ENCODE measurements at places on chromosomes 5 and 9.

DNA sequence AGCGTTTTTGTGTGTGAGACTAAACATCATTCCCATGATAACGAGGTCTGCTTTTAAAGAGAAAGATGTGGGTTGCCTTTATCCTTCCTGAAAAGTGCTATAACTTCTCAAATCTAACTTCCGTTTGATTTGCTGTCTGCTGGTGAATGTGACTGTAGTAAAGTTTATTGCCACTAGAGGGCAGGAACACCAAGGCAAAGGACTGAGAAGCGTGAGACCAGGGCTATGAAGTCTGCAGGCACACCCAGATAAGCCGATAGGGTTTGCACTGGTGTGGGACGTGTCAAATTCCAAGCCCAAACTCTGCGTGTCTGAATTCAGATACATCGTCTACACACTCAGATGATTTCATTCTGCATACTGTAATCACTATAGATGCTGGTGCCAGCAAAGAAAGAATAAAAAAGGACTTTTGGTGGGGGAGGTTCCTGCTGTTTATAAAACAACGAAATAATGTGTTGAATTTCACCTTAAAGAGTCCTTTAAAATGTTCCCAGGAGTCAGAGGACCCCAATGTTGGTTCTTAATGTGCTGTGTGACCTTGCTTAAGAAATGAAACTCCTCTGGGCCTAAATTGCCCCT, 87.2 kb downstream of the PTTG1 start:
- peak; percentile 37 for DNase-seq

GRCh38 chr5:154084062-154084639, 45.4 kb downstream of the MFAP3 start:
- DNase-seq: no peak

DNA sequence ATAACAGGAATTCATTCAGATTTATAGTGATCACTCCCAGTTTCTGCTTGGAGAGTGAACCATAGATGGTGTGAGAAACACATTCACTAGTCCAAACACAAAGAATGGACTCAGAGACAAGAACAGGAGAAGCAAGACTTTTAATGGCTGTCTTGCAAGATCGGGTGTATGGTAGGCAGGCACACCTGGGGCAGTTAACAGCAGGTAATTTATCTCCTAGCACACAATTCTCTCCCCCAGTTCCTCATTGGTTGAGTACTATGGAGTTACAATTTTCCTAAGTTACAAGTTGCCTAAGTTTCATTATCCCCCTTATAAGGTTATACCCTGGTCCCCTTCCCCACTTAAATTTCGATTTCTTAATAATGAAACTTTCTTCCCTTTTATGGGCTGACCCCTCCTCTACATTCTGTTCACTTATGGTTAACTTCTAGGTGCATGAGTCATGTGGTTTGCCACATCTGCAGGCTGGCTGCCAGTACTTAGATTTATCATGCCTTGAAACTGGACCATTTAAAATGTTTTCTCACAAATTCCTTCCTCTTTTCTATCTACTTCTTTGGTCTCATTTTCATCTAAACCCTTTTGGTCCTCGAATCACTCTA, 623.3 kb downstream of the HINT1 start:
- no peak for DNase-seq

- no peak for DNase-seq
These were observed 145.3 kb upstream of the ADCY2 start for GRCh38 chr5:7250611-7251010.

GRCh38 chr9:29289365-29289764, 1716.1 kb upstream of the C9orf72 start:
- DNase-seq: no peak

GRCh38 chr5:74111764-74112163, 485.8 kb downstream of the ARHGEF28 start:
- no peak for DNase-seq

- no peak for DNase-seq
These were observed 70.6 kb downstream of the LRSAM1 start for GRCh38 chr9:127521919-127522304.

GRCh38 chr5:179209359-179210150, 135.7 kb downstream of the ADAMTS2 start:
- DNase-seq: no peak

DNA sequence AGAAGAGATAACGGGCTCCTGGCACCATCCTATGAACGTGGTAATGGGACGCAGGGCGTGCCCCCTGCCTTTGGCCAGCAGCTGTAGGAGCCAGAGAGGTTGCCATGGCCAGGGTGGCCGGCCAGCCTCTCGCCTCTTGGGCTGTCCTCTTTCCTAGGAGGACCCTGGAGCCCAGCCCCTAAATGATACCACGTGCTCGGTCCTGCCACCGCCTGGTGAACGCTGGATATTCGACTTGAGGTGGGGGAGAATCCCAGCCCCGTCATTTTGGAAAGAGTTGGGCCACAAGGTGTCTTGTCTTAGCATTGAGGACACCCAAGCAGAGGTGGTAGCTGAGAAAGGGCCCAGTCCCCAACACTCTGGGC, 391 bp upstream of the NRG2 start:
- no peak for DNase-seq

DNA sequence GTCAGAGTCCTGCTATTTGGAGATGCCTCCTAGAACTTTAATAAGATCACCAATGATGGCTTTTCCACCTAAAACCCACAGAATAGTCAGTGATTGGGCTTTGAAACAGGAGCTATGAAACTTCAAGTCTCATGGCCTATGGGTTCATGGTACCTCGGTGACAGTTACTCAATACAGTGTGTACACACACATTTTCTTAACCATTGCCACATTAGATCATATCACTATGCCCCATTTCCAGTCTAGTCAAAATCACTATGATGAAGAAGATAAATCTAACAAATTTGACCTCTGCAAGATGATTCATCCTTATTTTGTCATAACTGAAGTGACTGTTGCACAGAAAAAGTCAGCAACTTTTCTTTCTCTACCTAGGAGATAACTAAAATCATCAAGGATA, 86.8 kb upstream of the OR13F1 start:
- no peak for DNase-seq

- peak; percentile 42 for DNase-seq
These were observed 47.7 kb upstream of the GLRX start for GRCh38 chr5:95870105-95870672.

DNA sequence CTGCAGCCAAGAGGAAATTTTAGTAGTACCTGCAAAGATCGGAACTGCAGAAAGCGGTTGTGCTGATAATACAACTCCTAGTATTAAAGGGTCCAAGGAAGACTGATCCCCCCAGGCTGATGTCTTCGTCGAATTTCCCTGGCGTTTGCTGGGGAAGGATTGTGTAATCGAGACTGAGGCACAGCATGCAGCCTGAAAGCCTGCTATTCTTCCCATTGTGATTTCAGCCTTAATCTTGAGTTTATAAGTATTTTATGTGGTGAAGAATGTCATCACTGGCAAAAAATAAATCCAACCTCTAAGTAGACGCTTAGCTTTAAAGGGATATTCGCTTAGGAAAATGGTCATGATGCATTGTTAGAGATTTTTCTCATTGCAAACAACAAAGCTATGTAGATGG, 21.3 kb upstream of the LMX1B start:
- no peak for DNase-seq

DNA sequence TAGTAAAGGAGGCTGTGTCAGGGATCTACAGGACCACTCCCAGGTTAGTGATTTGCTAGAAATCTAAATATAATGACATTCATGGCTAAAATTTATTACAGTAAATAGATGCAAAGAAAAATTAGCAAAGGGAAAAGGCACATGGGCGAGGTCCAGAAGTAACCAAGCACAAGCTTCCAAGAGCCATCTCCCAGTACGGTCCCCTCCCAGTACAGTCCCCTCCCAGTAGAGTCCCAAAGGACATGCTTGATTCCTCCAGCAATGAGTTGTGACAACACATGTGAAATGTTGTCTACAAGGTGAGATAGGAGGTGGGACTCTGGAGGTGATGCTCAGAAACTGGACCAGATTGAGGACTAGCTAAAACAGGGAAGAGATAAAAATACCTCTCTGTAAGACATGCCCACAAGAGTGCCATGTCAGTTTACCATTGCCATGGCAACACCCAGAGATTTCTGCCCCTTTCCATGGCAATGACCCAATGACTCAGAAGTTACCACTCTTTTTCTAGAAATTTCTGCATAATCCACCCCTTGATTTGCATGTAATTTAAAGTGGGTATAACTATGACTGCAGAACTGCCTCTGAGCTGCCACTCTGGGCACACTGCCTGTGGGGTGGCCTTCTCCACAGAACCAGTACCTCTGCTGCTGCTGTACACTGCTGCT, 27.9 kb upstream of the CEMIP2 start:
- DNase-seq: no peak

DNA sequence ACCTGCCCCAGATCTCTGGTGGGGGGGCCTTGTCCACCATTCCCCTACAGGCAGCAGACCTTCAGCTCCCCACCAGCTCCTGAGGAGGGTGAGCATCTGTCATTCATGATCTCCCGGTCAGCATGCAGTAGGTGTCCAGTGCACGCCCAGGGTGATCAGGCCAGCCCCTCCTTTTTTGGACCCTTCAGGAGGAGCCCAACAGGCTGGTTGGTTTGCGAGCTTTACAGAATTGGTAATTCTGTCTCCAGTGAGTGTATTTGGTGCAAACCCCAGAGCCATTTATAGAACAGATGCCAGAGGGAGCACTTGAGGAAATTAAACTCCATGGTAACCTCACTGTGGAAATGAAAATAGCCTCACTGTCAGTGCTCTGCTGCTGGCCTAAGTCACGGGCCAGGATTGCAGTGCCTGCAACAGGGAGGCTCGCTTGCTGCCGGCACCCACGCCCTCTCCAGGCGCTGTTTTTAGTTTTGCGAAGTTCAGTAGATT, 23.4 kb downstream of the WNK2 start:
- DNase-seq: no peak

DNA sequence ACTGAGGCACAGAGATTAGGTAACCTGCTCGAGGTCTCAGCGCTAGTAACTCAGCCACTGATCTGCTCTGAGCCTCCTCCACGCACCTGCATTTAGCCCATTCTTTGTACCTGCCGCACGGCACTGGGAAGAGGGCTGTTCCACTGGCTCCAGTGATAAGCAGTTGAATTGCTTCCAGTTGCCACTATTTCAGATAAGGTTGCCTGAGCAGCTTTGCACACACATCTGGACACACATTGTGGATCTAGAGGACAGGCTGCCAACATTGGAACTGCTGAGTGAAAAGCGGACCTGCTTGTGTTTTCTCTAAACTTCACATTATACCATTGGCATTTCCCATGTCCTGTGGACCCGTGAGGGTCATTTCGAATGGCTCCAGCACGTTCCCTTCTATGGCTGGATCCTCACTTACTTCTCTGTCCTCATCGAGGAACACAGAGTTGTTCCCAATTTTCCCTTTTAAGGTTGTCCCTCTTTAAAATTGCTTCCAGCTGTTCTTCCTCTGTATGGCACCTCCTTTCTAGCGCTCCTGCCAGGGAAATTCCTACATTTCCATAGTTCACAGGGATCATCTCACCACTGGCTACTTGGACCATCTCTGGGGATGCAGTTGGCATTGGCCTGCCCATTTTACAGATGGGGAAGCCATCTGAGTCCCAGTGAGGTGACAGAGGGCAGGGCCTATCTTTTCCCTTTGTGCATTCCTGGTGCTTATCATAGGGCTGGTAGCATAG, 45.9 kb upstream of the RPL26L1 start:
- no peak for DNase-seq

- DNase-seq: no peak
These were observed 4.8 kb upstream of the PRKACG start for GRCh38 chr9:69018737-69019136.

- no peak for DNase-seq
These were observed 40.7 kb upstream of the HNRNPA0 start for GRCh38 chr5:137794863-137795262.

GRCh38 chr9:105693435-105694189, 729 bp upstream of the TMEM38B start:
- no peak for DNase-seq

GRCh38 chr5:131285703-131286399, 22.0 kb downstream of the CDC42SE2 start:
- no peak for DNase-seq

DNA sequence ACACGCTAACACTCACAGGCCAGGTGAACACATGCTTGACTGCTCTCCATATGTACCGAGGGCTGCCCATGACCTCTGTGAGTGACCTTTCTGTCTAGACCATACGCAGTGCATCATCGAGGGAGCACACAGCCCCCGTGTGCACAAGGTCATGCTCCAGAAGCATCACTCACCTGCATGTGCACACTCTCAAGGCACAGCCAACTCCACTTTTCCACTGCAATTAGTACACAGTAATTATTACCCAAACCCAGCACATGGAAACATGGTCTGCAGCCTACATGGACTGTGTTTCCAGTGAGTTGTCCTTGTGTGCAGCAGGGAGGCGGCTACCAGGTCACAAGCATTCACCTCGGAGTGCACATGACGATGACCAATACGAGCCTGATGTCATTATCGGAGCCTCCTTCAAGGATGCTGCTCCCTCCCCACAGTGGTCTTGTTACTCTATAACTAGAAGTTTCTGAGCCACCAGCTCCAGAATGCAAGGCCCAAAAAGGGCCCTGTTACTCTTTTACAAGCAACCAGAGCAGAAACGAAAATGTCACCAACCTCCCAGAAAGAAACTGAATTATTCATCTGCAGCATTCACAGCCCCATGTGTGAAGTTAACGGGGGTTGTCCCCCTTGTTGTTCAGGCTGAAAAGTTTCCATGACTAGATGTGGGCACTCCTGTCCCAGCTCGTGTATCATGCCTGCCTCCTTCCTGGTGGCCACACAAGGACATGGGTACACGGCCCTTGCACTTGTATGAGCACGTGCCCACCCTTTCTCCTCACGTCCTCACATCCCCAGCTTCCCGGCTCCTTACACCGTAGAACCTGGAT, 31.2 kb downstream of the SEMA4D start:
- peak; percentile 45 for DNase-seq

DNA sequence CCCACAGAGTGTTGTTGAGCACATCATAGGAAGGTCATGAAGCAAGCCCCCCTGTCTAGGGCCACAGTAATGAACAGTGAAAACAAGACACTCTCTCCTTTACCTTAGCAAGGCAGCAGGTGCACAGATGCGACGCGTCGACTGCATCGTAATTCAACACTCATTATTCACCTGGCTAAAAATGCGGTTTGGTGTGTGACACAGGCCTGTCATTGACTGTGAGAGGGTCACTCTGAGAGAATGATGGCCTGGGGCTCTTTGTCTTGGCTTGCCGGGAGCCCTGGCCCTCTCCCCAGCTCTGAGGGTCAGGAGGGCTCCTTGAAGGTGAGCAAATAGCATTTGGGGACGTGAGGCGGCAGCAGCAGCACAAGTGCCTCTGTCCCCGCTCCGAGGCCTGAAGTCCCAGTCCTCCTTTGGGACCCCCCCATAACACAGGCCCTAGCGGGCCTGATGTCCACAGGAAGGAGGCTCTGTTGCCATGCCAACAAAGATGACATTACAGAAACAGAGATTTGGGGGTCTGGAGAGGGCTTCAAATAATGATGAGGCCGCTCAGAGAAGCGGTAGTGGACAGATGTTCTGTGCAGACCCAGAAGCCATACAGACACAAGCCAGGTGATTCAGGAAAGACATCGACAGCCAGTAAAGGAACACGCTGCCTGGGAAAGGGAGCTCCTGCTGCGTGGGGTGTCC, 46.7 kb downstream of the SHB start:
- DNase-seq: no peak

DNA sequence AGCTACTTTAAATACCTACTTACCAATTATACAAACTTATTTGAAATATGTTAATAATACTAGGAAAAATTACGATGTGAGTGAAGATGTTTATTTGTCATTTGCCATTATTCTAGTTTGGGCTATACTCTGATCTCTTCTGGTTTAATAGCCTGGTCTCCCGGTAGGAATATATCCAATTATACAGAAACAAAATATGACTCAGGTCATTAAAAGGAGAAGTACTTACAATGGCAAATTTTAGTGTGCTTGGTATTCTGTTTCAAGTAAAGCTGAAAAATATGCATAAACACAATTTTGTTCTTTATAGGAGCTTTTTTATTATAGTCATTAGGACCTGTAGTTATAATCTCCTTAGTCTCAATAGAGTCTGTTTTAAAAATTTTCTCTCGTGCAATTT, 176.8 kb downstream of the SLCO4C1 start:
- DNase-seq: no peak
